ENCODE measurements at places on chromosomes 7 and 10.

- no peak for DNase-seq
These were observed 303.0 kb downstream of the MDFIC start for GRCh38 chr7:115224922-115225321.

GRCh38 chr10:102870221-102870620, 951 bp downstream of the AS3MT start:
- DNase-seq, result no peak

DNA sequence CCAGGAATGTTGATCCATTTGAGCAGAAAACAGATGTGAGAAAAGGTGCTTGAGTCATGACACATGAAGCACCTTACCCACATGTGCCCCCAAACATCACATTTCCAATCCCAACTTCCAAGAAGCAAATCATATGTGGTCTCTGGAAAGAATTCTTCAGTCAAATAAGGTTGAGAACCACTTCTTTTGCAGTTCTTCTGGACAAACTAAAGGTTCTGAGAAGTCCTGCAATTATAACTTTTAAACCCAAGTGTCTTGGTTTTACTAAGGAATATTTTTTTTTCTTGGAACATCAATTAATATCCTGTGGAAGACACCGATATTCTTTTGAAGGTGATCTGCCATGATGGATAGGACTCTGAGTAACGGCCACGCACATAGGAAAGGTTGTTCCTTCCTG, 151.3 kb downstream of the MYOF start:
- no peak for DNase-seq

GRCh38 chr10:18157881-18158280, 17.7 kb downstream of the CACNB2 start:
- DNase-seq, result no peak

- no peak for DNase-seq
These were observed 9.5 kb downstream of the GLI3 start for GRCh38 chr7:42227541-42227935.

- DNase-seq, result no peak
These were observed 122.7 kb downstream of the TRRAP start for GRCh38 chr7:99000904-99001465.

- DNase-seq, result no peak
These were observed 47.0 kb upstream of the AKR1C1 start for GRCh38 chr10:4916086-4916716.

- no peak for DNase-seq
These were observed 28.3 kb downstream of the ZNF365 start for GRCh38 chr10:62402508-62402907.

DNA sequence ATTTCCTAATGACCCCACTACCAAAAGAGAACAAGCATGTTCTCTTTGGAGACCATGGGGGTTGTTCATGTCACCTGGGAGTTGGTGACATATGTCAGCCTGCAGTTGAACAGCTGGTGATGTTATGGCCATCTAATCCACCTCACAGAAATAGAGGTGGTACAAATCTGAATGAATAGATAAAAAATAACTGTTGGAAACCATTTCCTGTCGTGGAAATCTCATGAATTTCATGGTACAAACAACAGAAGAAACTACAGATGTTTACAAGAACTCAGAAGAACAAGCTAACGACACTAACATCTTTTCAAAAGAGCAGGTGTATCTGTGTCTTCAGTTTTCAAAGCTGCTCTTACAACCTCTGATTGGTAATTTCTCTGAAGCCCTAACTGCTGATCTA, 81.3 kb downstream of the RAPGEF5 start:
- DNase-seq, result no peak

DNA sequence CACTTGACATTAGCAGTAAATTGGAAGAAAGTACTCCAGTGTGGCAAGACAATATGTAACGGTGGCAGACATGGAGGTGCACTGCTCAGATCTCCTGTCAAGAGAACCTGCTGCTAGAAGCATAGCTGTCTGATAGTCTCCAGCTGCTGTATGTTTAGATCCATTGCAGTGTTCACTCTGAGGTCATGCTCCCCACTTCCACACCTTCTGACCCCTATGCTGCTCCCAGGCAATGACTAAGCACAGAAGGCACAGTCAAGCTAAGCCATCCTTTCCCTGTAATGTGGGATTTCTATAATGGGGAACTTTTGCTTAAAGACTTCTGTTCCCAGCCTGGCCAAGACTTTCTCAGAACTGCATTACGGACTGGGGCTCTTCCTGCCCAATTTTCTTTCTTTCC, 315.8 kb downstream of the HPSE2 start:
- DNase-seq, result no peak

DNA sequence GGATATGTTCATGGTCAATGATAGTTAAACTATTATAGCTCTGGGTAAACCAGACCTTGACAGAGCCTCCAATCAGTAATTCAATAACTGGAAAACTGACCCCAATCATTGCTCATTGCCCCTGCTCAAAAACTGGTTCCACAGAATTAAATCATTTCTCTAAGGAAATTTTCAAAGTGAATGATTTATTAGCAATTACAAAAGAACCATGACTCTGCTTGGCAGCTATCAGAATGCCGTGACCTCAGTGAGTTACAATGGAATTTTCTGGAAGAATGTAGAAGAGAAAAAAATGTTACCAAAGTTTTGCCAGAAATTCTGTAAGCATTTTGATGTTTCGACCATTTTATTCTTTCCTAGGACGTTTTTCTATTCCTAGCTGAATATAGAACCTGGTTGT, 106.8 kb upstream of the APBB1IP start:
- DNase-seq, result no peak

DNA sequence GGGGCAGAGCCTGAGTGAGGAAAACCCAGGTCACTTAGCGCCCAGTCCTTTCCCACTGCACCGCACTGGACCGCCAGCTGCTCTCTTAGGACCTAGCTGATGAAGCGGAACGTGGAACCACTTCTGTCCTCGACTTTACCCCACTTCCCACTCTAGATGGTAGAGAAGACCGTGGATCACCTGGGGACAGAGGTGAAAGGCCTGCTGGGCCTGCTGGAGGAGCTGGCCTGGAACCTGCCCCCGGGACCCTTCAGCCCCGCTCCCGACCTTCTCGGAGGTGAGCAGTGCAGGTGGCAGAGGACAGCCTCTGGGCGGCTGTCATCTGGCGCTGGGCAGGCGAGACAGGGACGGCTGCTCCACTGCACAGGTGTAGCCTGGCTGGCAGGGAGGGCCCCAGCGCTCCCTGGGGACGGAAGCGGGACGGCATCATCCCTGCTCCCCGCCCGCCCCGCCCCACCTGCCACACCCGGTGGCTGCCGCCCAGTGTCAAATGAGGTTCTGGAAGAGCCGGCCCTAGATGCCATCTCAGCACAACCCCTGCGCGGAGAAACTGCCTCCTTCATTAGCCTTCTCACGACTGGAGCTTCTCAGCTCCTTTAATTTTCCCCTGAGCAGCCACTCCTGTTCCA, 11.7 kb downstream of the PLAC9 start:
- DNase-seq, result peak; percentile 65

DNA sequence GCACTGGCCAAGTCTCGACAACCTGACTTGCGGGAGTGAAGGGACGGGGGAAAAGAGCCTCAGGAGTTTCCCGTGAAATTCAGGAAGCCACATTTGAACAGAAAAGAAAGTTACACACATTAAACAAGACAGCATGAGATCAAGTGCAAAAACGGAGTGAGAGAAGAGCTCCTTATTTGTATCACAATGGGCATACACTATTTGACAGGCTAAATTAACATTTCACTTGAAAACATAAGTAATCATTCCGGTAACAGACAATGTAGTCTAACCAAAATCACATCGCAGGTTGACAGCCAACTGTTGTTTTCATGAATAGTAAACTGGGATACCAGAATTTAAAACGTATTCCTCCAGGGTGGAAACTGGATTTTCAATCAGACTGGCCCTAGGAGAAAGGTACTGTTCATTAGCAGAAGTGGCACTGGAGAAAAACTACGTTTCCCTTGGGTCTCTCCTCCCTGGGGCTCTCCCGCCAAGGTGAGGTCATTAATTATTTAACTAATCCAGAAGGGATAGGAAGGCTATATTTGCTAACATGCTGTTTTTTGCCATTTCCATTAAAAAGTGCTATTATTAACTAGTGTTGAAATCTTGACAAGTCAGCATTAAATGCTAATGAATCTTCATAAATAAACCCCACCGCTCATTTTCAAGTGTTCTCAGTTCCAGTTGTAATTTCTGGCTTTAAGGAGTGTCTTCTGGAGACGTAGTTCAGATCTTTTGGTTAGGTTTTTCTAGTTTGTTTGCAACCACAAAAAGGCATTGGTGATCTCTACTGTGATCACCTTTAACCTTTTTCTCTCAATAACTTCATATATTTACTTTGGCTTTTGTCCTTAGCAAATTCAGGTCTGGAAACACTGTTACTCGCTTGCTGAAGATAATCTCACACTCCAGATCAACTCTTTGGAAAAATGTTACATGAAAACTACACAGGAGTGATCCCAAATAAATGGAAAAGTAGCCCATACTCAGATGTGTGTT, 25.1 kb downstream of the RHEB start:
- DNase-seq, result no peak

DNA sequence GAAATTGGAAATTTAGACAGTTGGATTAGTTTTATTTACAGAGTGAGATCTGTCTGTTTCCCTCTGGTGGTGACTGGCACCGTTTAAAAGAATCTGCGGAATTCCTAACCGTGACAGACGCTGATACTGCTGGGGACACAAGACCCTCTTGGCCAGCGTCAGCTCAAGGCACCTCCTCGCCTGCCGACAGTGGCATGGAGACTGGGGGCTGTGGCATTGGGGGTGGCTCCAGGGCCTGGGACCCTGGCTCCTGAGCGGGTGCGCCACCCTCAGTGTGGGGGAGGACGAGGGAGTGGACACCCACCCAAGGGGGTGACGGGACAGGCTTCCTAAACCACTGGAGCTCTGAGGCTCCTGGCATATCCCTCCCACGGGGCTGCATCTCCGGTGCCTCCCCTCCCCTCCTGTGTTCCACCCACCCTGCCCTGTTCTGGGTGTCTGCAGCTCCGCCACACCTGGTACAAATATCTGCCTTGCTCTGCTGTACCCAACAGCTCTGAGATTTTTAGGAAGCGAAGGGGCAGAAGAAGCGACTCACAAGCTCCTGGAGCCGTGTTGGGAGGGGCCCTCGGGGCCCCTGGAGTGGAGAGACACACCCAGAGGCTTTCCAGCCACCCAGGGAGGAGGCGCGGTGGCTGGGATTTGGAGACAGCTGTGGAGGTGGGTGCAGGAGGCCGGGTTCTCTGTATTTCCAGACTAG, 178.7 kb downstream of the DNAJB6 start:
- DNase-seq, result no peak

GRCh38 chr7:77734659-77735421, 38.6 kb downstream of the RSBN1L start:
- no peak for DNase-seq

GRCh38 chr7:6015917-6016652, 7.0 kb downstream of the AIMP2 start:
- peak; percentile 35 for DNase-seq

GRCh38 chr7:143381427-143382125, 431 bp downstream of the ZYX start:
- DNase-seq, result no peak

DNA sequence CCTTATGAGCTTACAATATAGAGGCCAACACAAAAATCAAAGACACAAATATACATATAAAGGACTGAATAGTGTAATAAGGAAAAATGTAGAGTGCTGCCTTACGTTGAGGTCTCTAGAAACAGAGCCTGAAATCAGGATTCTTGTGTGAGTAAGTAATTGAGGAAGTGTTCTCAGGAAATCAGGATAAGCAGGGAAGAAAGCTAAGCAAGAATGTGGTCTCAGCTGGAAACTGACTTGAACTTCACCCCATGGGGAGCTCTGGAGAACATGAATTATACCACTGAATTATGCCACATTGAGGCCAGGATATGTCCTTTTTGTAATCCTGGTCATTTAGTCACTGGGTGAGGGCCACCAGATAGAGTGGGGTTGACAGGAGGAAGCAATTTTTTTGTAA, 191.9 kb downstream of the ETV1 start:
- no peak for DNase-seq

DNA sequence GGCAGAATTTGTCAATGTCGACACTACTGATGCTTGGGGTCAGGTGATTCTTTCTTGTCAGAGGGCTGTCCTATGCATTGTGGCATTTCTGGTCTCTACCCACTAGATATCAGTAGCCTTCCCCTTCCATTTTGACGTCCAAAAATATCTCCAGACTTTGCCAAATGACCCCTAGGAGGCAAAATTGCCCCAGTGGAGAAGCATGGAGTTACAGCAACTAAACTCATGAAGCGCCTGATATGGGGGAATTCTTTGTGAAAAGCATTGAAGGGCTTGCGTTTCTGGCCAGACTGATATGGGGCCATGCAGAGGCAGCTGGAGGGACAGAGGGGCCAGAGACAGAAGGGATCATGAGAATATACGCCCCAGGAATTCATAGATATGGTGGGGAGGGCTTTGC, 43.6 kb downstream of the ADRB1 start:
- DNase-seq, result no peak

DNA sequence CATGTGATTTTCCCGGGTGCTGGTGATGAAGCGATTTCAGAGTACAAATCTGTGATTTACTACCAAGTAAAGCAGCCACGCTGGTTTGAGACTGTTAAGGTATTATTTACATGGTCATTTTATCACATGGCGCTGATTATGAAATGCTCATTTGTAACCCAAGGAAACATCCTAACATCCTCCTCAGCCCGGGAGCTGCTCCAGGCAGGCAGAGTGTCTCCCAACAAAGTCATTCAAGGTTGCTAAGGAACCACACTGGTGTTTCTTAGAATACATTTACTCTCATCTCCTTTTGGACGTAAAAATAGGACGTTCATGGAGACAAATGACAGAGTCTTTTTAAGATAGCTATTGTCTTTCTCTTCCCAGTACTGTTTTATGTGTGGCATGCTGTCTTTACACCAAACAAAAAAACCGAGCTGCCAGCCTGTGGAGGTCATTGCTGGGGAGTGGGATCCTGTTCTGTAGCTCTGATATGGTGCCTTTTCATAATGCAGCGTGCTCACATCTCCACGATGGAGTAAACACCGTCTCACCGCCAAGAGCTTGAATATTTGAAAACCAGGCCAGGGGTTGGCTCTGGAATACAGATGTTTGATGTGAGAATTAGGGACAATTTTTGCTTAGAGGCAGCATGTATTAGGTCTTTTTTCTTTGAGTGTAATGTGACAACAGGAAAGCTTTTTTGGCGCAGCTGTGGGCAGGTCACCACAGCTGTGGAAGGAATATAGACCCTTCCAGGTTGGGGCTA, 119.6 kb downstream of the DOCK1 start:
- no peak for DNase-seq

Data from NCI-H510A treated with DMSO at 0.1 percent for 48 hours (cell line).